ENCODE measurements at places on chromosomes 2 and 18. TPM values are rescaled to one million over a fixed set of nuclear protein-coding genes. Genes with fewer than 3 reads are reported as not detected.
A peak's percentile ranks its signal among the peaks of the same experiment; 100 is the strongest.

Gene HOXD3
- not detected for total RNA-seq

GRCh38 chr2:68483011-68483410 lies 15.6 kb downstream of the APLF start:
- H3K4me3 ChIP-seq, result no peak overlapping the region
- no peak overlapping the region for H3K27ac ChIP-seq
- peaks cover 2% of the 10 kb centered on the region for H3K4me1 ChIP-seq
- DNase-seq, result no peak

- peaks cover 24% of the 10 kb centered on the region for H3K4me1 ChIP-seq
- DNase-seq, result peak; percentile 22
- H3K27ac ChIP-seq, result peak overlapping the region; percentile 55
- no peaks in the 10 kb centered on the region for H3K36me3 ChIP-seq
- H3K4me3 ChIP-seq, result peak overlapping the region; percentile 71
Observed at GRCh38 chr2:101151859-101152271, 683 bp upstream of the TBC1D8 start.

- H3K36me3 ChIP-seq, result peaks cover 10% of the 10 kb centered on the region
- DNase-seq, result no peak
- no peaks in the 10 kb centered on the region for H3K4me1 ChIP-seq
- no peak overlapping the region for H3K4me3 ChIP-seq
Observed at GRCh38 chr2:43410055-43410604, 183.7 kb upstream of the ZFP36L2 start.
